ENCODE measurements at places on chromosomes 2 and 18.

GRCh38 chr2:65465124-65465523 lies 32.7 kb upstream of the SPRED2 start:
- no peak for DNase-seq

- DNase-seq: no peak
Observed at GRCh38 chr2:223554923-223555322, 47.2 kb downstream of the SCG2 start.

- DNase-seq: no peak
Observed at GRCh38 chr2:16962505-16962904, 296.9 kb upstream of the CYRIA start.

DNA sequence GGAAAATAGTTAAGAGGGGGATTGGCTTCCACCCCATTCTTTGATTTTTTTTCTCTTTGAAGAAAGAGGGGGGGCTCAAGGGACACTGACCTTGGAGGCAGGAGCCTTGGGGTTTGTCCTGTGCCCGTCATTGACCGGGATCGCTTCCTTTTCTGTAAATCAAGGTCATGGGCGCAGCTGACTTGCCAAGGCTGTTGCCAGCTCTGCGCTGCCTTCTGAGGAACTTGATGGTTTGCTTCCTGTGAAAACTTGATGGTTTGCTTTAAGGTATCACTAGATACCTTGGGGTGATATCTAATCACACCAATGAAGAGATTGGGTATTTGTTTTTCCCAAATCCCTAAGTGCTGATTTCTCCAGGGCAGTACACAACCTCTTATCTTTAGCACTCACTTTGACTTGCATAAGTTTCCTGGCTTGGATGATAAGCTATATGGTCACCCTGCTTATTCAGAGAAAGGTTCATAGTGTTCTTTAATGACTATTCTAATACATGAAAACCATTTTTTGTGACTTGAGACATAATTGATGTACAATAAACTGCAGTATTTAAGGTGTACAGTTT lies 56.0 kb downstream of the DGKD start:
- no peak for DNase-seq

DNA sequence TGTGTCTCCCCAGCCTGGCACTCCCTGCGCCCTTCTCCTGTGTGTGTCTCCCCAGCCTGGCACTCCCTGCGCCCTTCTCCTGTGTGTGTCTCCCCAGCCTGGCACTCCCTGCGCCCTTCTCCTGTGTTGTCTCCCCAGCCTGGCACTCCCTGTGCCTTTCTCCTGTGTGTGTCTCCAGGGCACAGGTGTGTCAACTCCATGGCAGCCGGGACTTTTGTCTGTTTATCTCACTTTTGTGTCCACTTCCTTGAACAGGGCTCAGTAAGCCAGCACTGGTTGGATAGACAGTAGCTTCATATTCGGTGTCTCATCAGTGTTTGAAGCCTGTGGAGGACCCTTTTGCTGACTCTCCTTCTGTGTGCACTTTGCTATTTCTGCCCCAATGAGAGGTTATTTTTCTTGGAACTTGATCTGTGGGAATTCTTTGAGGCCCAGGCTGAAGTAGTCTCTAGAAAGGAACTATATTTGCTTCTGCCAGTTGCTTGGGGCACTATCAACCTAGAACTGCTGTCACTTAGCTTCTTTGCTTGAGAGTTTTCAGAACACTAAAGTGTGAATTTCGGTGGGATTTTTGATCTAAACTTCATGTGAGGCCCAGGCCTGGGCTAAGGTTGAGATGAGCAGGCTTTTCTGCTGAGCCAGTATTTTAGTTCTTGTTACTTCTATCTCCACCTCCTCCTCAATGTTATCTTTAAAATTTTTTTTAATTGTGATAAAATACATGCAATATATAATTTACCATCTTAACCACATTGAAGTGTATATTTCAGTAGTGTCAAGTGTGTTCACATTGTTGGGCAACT lies 8.3 kb upstream of the ASB1 start:
- no peak for DNase-seq

DNA sequence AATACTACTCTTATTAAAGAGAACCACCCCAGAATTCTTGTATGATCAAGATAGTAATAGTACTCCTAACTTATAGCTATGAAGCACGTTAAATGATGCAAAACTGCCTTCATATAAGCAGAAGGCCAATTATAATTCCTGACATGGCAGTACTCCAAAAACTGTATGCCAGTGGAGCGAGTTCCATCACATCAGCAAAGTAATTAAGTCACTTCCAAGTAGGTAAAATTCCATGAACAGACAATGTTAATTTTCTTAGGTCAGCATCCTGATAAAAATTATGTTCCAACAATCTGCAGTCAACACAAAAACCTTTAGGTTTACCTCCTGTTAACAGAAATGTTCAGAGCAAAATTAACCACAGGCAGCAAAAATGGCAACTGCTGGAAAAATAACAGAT lies 136.7 kb downstream of the CDH2 start:
- no peak for DNase-seq

DNA sequence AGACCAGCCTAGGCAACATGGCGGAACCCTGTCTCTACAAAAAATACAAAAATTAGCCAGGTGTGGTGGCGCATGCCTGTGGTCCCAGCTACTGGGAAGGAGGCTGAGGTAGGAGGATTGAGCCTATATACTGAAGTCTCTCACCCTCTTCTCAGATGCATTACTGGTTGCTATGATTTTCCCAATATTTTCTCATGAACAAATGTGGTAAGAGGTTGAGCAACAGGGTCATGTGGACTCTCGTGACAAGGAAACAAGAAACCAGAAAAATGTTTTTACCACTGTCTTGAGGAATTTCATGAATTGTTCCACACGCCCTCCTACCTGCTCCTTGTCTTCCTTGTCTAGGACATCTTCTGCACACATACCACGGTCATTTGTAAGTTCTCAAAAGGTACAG lies 12.4 kb downstream of the LMAN2L start:
- DNase-seq: no peak

DNA sequence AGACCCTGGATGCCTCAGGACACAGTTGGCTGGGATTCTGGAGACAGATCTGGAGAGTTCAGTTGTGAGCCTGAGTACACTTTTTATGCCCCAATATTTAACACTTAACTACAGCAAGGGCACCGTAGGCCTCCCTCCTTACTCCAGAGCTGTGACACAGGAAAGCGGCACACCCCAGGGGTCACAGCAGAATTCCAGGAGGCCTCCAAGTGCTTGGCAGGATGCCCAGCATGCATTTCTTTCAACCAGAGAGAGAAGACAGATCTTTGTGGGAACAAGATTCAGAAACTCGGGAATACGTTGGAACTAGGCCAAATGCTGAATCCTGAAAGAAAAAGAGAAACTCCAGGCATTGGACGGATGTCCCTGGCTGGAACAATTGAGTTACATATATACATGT lies 199.2 kb upstream of the NT5C1B start:
- no peak for DNase-seq

- no peak for DNase-seq
Observed at GRCh38 chr2:18883616-18884456, 294.5 kb upstream of the NT5C1B start.

DNA sequence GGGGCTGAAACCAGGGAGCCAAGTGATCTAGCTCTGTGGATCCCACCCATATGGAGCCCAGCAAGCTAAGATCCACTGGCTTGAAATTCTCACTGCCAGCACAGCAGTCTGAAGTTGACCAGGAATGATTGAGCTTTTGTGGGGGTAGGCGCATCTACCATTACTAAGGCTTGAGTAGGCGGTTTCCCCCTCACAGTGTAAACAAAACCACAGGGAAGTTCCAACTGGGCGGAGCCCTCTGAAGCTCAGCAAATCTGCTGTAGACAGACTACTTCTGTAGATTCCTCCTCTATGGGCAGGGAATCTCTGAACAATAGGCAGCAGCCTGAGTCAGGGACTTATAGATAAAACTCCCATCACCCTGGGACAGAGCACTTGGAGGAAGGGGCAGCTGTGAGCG lies 96.7 kb downstream of the CCDC148 start:
- DNase-seq: no peak

- no peak for DNase-seq
Observed at GRCh38 chr18:56844556-56844955, 193.4 kb downstream of the WDR7 start.

DNA sequence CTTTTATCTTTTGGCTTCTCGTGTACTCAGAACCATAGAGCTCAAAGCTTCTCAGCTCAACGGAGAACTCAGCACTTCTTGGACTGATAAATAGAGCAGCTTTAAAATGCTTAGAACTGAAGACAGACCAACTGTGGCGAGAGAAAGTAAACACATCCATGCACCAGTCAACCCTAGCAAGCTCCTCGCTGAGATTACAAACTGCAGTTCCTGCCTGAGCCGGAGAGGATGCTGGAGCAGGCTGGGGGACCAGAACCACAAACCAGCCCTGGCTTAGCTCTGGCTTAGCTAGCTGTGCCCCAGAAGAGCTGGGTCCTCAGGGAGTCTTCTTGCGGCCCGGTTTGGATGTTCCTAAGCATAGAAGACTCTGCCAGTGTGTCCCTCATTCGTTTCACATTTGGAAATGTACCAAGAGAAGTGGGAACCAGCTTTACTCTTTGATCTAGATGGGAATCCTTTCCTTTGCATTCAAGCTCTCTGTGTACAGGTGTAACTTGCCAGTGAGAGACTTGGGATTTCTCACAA lies 5.6 kb downstream of the PAX8 start:
- DNase-seq: no peak

GRCh38 chr2:239029958-239030357 lies 182.1 kb downstream of the TWIST2 start:
- no peak for DNase-seq

DNA sequence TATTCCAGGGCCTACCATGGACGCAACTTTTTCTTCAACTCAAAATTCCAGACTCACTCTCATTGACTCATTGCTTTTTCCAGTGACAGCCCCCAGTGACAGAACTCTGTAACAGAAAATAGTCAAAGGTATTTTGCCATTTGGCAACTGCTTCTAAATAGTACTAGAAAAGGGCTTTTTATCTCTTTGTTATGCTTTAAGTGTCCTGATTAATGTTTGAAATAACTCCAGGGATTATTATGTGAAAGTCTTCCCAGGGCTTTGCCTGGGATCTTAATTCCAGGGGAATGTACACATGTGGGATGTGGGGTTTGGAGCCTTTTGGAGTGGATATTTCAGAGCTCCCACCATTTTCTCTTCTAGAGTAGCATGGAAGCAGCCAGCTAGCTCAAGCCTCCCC lies 198.8 kb downstream of the KCNS3 start:
- no peak for DNase-seq

- DNase-seq: no peak
Observed at GRCh38 chr2:10048501-10049171, 5.3 kb downstream of the KLF11 start.

GRCh38 chr2:71154798-71155197 lies 24.4 kb downstream of the MPHOSPH10 start:
- DNase-seq: no peak

GRCh38 chr18:75644871-75645270 lies 217.4 kb upstream of the SMIM21 start:
- DNase-seq: no peak

DNA sequence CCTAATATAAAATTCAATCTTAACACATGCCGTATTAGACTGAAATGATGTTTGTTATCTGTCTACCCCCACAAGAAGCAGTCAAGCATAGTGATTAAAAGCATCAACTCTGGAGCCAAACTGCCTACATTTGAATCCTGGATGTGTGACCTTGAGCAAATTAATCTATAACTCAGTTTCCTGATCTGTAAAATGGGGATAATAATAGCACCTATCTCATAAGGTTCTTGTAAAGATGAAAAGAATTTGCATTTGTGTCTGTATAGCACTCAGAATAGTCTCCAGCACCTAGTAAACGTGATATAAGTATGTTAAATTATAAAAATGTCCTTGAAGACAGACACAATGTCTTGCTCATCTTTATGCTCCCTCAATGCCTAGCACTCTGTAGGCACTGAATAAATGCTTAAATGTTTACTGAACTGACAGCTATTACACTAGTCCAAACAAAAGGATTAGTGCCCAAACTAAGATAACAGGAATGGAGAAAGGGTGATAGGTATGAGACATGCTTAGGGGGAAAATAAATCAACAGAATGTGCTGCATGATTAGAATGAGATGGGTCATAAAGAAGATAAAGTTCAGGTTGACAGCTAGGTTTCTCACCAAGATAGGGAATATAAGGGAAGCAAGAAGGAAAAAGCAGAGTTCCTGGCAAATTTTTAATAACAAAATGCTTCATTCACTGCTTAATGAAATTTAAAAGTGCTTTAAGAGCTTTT lies 180.6 kb downstream of the ATAD2B start:
- DNase-seq: no peak
